ENCODE measurements at places on chromosomes 16 and 17.

- peak; percentile 64 for DNase-seq
Measured at GRCh38 chr17:38729886-38730525, at the start of gene CISD3. Gene CISD3 (plus strand): TSS chr17:38730341. CDS start chr17:38730359, 18 bp downstream.

GRCh38 chr17:74748529-74749278, at the start of gene NHERF1:
Gene NHERF1 (plus strand): TSS chr17:74748628. CDS start chr17:74748847, 219 bp downstream.
- peak; percentile 97 for DNase-seq

DNA sequence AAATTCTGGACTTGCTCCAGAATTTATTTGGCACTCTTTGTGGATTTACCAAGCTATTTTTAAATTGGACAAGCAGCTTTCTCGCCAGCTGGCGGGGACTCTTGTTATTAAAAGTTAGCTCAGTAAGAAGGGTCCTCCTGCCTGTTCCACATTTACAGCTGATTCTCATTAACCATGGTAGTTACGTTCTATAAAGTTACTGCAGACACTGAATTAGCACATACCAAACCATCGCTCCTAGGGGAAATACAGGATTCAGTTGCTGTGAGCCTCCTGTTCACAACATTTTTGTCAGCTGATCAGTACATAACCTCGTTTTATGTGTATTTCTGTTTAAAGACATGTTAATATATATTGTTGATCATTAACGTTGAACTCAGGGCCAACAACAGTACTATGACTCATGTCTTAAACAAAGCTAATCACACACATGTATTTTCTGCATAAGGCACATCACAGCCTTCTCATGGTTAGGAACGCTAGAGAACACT, 4.2 kb downstream of the LDAF1 start:
- no peak for DNase-seq

- DNase-seq, result no peak
Measured at GRCh38 chr17:30429155-30429554, 48.1 kb upstream of the GOSR1 start.

GRCh38 chr17:56929362-56929969, 15.6 kb upstream of the TRIM25 start:
- no peak for DNase-seq

GRCh38 chr17:79923974-79924638, 84.9 kb upstream of the CBX4 start:
- peak; percentile 7 for DNase-seq

DNA sequence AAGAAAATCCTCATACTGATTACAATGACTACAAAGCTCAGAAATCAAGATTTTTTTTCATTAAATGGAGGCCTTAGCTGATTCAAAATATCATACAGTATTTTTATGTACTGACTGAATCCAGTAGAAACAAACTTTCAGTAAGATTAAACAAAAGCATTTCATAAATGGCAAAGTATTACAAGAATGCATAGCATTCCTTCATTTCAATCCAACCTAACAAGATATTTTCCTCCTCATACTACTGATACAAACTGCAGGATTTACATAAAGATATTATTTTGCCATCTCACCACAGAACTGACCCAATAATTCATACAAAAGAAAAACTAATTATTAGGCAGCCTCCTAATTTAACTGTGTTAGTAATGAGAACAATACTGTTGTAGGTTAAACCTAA, 6.2 kb upstream of the KANSL1 start:
- no peak for DNase-seq

- no peak for DNase-seq
Measured at GRCh38 chr17:74637265-74637664, 13.7 kb upstream of the CD300E start.

GRCh38 chr17:20074489-20074888, 65.3 kb downstream of the SPECC1 start:
- DNase-seq, result no peak

GRCh38 chr17:41519501-41520224, 973 bp upstream of the KRT15 start:
- no peak for DNase-seq
